ENCODE measurements at places on chromosomes 6 and 20. TPM values are rescaled to one million over a fixed set of nuclear protein-coding genes. Genes with fewer than 3 reads are reported as not detected.

PLCB4 gene
- 23.2 TPM for total RNA-seq

BAG2 gene
- 2.0 TPM for total RNA-seq

TAAR9 gene
- total RNA-seq: not detected

ERVFRD-1 gene
- total RNA-seq: not detected

BTBD3 gene
- total RNA-seq: 147 TPM

PHACTR1 gene
- total RNA-seq: 12.3 TPM

ARFGEF3 gene
- total RNA-seq: 13.0 TPM

VGLL2 gene
- total RNA-seq: 1.2 TPM

VIP gene
- total RNA-seq: 30.9 TPM

DNA sequence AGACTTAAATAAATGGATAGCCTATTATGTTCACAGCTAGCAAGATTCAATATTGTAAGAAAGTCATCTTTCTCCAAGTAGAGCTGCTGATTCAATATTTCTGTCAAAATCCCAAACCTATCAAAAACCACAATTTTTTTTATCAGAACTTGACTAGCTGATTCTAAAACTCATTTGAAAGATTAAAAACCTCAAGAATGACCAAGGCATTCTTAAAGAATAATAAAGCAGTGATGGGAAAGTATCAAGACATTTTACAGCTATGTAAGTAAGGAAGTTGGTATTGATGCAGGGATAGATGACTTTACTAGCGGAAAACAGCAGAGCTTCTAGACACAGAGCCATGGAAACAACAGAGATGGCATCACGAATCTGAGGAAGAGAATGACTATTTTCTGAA, 64.7 kb downstream of the SAMD3 start:
- DNase-seq: no peak

DNA sequence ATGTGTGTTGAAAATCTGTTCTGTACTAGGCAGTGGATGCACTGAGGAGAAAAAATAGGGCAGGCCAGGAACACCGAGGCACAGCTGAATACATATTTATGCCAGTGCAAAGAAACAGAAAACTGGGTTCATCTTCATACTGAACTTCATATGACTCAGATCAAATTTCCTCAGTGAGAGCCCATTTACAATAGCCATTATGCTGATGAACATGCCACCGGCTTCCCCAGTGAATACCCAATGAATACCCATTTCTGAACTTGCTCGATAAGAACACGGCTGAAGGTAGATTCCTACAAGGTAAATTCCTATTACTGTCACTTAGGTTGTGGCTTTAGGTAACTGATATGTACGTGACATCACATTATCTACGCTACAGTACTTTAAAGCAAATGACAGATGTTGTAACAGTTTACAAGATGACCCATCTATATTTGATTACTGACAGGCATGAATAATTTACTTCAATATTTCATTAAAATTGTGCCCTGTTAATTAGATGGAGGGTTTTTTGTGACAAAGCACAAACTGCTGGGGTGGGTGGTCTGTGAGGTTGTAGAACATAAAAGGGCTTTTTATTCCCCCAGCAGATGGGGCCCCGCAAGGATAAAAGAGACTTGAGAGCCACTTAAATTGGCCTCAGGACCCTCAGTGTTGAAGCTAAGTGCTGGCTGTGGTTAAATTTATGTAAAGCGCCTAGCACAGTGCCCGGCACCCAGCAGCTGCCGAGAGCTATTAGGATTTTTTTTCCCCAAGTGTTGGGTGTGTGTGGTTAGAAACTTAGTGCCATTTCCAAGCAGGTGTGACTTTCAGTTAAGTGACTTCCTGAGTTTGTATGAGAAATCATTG, 264.5 kb downstream of the CD83 start:
- no peak for DNase-seq

DNA sequence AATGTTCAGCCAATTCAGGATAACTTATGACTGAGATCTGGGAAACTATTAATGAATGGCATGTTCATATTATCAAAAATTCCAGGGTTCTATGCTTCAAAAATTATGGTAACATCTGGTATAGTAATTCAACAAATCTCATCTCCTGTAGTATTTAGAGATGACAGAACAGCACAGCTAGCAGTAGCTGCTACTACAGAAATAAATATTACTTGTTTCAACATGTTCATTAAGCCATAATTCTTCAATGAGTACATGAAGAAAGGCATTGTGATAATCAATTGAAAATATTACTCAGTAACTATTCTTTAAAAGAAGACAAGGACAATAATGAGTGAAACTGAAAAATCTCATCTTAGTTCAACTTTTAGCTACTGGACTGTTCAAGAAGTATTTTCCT, 66.8 kb downstream of the ATG5 start:
- no peak for DNase-seq

DNA sequence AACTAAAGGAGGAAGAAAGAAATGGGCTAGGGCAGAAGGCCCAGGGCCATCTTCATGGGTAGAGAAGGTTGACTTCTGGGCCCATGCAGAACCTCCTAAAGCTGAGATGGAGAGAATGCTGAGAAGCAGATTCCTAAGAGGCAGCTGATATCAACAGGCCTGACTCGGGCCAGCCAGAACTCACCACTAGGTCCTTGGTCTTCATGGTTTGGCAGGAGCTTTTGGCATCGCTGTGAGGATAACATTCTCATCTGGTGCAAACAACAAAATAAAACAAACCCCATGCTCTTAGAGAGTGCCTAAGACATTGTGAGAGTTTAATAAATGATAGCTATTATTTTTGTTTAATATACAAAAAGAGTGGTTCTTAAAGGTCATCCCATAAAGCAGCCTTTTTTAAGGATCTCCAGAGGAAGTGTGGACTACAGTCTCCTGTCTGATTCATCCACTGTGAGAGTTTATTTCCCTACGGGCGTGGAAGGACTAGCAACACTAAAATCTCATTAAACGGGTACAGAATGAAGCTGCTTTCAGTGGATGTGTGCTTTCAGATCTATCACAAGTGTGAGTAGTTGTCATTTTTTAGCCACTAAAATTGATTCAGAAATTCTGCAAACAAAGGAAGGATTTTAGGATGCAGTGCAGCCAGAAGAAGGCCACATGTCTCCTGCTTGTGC, 160.0 kb downstream of the PLCB4 start:
- no peak for DNase-seq

DNA sequence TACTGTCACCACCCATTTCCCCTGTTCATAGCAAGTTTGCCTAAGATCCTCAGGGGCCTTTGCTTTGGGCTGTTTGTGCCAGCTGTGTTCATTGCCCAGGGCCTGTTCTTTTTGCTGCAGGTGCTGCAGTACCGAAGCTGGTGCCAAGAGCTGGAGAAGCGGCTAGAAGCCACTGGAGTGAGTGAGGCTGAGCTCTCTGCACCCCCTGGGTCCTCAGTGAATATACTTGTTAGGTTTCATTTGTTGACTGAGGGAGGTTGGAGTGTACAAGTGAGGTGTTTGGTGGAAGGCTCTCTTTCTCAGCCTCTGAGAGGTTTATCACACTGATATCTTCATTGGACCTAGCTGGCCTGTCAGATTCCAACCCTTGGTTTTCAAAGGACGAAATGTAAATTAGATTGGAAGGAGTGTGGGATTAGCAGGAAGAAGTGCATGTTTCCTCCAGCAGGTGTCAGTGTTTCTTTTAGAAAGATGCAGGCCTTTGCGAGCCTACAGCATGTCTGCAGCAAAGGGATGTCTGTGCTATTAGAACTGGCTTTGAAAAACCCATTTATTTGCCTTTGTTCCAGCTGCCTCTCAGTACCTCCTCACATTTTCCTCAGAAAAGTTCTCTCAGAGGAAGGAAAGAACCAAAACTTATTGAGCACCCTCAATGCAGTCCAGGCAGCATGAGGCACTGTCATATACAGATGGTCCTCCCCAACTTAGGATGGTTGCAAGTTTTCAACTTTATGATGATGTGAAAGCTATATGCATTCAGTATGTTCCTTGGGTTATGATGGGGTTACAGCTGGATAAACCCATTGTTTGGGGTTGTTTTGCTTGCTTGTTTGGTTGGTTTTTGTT, 8.3 kb downstream of the CEP250 start:
- DNase-seq: peak; percentile 58

- DNase-seq: no peak
Observed at GRCh38 chr6:1435806-1436205, 46.4 kb downstream of the FOXF2 start.

DNA sequence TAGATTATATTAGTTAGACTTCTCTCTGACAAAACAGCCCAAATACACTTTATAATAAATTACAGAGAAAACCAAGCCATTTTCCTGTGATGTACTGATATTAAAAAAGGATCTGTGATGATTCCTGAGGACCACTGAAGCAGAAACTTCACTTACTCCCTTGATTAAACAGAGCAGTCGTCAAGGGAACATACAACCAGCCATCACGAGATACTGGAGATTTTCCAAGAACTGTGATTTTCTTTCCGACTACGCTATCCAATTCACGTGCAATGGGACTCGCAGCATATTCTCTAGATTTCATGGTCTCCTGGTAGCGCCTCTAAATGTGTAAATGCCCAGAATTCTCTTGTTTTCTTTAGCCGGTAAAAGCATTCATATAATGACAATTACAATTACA, 377.4 kb downstream of the PHF3 start:
- peak; percentile 74 for DNase-seq

- DNase-seq: no peak
Observed at GRCh38 chr6:104252276-104252675, 607.4 kb downstream of the HACE1 start.

- no peak for DNase-seq
Observed at GRCh38 chr6:144530118-144530517, 245.0 kb downstream of the UTRN start.

DNA sequence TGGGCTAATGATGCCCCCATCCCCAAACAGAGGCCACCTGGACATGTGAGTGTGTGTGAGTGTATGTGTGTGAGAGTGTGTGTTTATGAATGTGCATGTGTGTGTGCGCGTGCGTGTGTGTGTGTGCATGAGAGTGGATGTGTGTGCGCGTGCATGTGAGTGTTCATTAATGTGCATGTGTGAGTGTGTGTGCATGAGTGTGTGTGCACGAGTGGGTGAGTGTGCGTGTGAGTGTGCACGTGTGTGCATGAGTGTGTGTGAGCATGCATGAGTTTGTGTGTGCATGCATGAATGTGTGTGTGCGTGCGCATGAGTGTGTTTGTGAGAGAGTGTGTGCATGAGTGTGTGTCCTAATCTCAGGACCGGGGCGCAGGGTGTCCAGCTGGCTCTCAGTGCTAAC, 1.3 kb downstream of the IYD start:
- DNase-seq: no peak

GRCh38 chr20:58818586-58819285, 32.0 kb downstream of the GNAS-AS1 start:
- DNase-seq: no peak

GRCh38 chr20:58625585-58625984, 25.5 kb upstream of the STX16 start:
- DNase-seq: no peak

DNA sequence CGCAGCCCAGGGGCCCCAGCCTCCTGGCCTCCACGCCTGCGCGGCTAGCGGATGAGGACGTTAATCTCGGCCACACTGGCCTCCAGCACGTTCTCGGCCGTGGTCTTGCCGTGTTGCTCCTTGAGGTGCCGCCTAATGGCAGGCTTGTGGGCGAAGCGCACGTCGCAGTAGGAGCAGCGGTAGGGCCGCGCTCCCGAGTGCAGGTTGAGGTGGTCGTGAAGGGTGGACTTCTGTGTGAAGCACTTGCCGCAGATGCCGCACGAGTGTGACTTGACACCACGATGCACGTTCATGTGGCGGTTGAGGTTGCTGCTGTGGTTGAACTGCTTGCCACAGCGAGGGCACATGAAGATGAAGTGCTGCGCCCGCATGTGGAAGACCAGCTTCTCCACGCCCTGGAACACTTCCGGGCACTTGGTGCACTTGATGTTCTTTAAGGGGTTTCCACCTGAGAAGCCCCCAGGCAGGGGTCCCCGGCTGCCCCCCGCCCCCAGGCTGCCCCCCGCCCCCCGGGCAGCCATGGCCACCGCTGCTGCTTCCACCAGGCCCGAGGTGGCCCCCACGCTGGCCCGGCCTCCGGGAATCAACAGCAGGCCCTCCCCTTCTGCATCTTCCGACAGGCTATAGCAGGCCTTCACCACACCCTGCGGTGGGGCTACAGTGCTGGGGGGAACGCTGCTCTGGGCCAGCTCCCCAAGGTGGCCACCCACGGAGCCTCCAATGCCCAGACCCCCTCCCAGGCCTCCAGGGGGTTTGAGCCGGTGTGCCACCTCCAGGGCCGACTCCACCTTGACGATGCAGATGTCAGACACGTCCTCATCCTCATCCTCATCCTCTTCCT, 1.8 kb downstream of the ZBTB12 start:
- DNase-seq: no peak

- no peak for DNase-seq
Observed at GRCh38 chr6:133583907-133584427, 304.9 kb upstream of the TCF21 start.

- DNase-seq: no peak
Observed at GRCh38 chr20:18832546-18833200, 19.1 kb downstream of the SCP2D1 start.

GRCh38 chr6:38346291-38347079, 293.2 kb downstream of the BTBD9 start:
- no peak for DNase-seq

- no peak for DNase-seq
Observed at GRCh38 chr6:96942676-96943075, 18.1 kb downstream of the KLHL32 start.

GRCh38 chr20:54122189-54122588, 51.6 kb downstream of the CYP24A1 start:
- no peak for DNase-seq

DNA sequence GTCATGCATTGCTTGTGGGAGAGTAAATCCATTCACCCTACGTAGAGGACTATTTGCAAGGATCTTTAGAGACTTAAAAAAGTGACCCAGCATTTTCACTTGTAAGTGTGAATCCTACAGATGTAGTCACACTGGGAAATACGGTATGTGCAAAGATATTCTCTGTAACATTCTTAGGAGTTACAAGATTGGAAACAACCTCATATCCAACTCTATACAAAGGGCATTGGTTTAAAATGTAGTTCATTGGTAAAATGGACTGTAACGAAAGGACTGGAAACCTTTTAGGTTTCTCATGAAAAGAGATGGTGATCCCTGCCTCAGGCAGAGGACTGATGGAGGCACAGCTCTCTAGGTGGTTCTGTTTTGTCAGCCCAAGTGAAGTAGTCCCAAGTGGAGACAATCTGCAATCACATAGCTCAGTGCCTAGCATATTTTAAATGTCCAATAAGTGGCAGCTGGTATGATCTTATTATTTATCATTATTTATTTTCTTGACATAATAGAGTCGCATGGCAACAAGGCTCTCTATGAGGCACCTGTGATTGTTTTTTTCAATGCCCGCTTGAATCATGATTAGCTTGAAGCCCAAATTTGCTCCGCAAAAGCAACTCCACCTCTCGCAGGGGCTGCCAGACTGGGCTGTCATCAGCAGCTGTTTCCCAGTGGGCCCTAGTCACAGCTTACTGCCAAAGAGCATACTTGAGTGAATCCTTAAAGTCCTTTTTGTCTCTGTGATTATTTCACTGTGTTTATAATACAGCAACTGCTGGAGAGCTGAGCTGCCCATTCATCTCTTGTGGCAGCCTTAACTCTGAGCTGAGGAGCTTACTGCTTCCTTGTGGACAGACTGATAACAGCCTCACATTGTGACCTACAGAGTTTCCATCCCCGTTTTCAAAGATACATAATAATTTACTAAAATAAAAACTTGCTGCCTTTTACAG, 19.8 kb upstream of the ENPP1 start:
- DNase-seq: peak; percentile 74

Measured in stomach (tissue), 19 donors.